ENCODE measurements at places on chromosomes 5 and 9. TPM values are rescaled to one million over a fixed set of nuclear protein-coding genes. Genes with fewer than 3 reads are reported as not detected.

The AGXT2 gene
- not detected for total RNA-seq

GRCh38 chr5:24864244-24864643, 219.5 kb upstream of the CDH10 start:
- no peak overlapping the region for H3K4me3 ChIP-seq
- no peak for DNase-seq
- H3K27me3 ChIP-seq, result no peaks in the 10 kb centered on the region
- H3K4me1 ChIP-seq, result no peaks in the 10 kb centered on the region
- H3K36me3 ChIP-seq, result no peaks in the 10 kb centered on the region

DNA sequence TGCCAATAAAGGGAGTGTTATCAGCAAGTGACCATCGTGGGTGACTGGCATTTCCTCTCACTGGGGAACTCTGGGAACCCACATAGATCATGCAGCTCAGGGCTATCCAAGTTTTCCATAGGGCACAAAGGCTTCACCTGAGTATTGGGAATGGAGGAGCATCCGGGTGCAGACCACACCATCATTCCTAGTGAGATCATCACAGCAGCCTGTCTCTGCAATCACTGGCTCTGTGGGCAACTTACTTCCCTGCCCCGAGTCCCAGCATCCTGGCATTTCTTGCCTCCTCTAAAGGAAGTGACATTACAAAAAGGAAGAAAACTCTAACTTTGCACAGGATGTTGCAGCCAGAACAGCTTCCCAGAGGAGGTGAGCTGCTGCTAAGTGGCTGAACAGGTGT, 80.6 kb upstream of the SHB start:
- H3K4me3 ChIP-seq, result no peak overlapping the region
- no peak for DNase-seq
- H3K27ac ChIP-seq, result no peak overlapping the region
- no peaks in the 10 kb centered on the region for H3K36me3 ChIP-seq
- no peaks in the 10 kb centered on the region for H3K4me1 ChIP-seq

DNA sequence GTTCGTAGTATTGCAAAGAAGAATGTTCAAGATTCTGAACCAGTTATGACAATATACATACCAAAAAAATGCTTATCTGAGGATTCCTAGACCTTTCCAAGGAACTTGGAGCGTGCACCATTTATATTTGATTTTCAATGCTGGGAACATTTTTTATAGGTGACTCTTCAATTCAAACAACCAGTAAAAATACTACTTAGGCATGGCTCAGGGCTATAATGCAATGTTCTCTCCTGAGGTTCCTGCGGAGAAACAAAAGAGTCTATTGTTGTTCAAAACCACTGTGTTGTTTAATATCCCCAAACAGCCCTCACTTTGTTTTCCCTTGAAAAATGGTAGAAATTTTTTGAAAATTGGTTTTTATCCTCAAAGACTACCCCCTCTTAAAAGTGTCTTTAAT, 335.7 kb upstream of the IZUMO3 start:
- no peak overlapping the region for H3K27ac ChIP-seq
- no peaks in the 10 kb centered on the region for H3K4me1 ChIP-seq
- no peaks in the 10 kb centered on the region for H3K27me3 ChIP-seq
- DNase-seq, result no peak
- no peaks in the 10 kb centered on the region for H3K36me3 ChIP-seq
- no peak overlapping the region for H3K4me3 ChIP-seq

The THG1L gene
- 9.4 TPM for total RNA-seq

- H3K36me3 ChIP-seq, result no peaks in the 10 kb centered on the region
- H3K4me1 ChIP-seq, result no peaks in the 10 kb centered on the region
- H3K4me3 ChIP-seq, result no peak overlapping the region
- no peak for DNase-seq
- H3K27me3 ChIP-seq, result no peaks in the 10 kb centered on the region
Observed at GRCh38 chr5:151950706-151951105, 26.1 kb upstream of the GLRA1 start.

DNA sequence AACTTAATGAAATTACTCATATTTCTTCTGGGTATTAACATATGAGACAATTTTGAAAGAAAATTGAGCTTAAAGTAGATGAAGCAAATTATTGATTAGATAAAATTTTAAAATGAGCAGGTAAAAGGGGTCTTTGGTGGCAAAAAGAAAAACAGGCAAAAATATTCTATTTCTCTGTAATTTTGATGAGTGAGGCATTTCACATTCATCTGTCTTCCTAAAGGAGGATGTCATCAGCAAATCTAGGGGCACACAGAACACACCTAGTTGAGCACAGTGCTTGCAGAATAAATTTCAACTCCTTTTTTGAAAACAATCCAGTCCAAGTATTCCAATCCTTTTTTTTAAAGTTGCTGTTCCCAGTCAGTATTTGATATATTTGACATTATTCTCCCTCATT, 16.2 kb downstream of the ZNF189 start:
- H3K36me3 ChIP-seq, result no peaks in the 10 kb centered on the region
- H3K4me1 ChIP-seq, result no peaks in the 10 kb centered on the region
- no peaks in the 10 kb centered on the region for H3K27me3 ChIP-seq
- no peak for DNase-seq
- H3K4me3 ChIP-seq, result no peak overlapping the region

Measured in spleen (tissue), 13 donors.